Stimulated activated CD8-positive, alpha-beta memory T cell treated with anti-CD3 and anti-CD28 coated beads, Interleukin-7, amount 100 ng/mL, for 1 hour (primary cell): ENCODE measurements at places on chromosomes 11 and 22.

DNA sequence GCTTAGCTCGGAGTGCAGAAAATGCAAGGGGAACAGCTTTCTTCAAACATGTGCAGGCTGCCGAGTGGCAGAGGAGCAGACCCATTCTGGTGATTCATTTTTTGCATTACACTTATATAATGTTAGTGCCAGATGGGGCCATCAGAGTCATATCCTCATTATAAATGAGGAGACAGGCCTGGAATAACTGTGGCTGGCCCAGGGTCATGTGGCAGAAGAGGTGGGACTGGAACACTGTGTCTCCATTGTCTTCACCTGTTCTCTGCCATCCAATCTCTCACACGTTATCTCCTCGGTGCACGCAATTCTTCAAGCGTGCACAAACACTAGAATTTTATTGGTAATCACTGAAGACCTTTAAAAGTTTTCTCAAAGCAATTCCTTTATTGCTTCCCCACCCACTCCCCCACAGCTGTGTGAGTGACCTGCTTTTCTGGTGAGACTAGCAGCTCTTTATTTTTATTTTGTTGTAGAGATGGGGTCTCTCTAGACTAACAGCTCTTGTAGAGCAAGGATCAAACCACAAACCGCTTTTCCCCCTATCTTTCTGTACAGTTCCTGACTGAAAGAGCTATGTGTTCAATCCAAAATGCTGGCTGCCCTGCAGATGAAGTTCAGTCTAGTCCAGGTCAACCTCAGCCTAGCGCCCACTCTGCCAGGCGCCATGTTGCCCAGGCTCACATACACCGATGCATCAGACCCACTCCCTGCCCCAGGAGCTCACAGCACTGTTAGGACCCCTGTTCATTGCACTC is 75.3 kb downstream of the ST3GAL4 start:
- no peak for DNase-seq

DNA sequence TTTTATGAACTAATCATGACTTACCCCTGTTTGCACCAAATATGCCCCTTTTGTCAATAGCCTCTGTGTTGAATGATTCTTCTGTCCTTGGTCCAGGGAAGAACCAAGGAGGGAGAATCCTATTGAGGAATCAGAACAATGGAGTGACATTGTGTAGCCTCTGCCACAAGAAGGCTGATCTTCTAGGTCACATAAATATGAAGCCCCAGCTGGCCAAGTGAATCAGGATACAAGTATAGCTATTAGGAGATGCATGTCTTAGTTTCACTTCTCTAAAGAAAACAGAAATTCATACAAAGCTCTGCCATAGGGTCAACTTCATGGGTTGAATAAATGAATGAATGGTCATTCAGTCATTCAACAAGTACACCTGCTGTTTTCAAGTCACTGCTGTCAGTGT is 118.2 kb upstream of the BLID start:
- DNase-seq: no peak

- no peak for DNase-seq
These were observed 38.3 kb upstream of the TFIP11 start for GRCh38 chr22:26550498-26551033.

GRCh38 chr11:120586728-120587127 is 75.2 kb downstream of the GRIK4 start:
- DNase-seq: no peak

GRCh38 chr22:44938886-44939285 is 70.9 kb downstream of the PHF21B start:
- DNase-seq: no peak

DNA sequence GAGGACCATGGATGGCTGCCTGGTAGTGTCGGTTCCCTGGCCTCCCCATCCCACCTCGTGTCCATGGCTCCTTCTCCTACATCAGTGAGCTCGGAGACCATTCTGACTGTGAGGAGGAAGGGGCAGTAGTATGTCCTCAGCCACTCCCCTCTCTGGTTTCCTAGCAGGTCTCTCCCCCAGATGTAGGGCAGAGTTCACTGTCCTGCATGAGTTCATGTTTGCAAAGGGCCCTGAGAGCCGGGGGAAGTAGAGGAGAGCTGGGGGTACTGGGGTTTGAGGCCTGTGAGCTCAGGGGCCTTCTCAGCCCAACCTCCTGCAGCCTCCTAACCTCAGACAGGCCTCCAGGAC is 18.4 kb upstream of the ST3GAL4 start:
- DNase-seq: no peak

- DNase-seq: no peak
These were observed 44.2 kb upstream of the WEE1 start for GRCh38 chr11:9529334-9529650.

- peak; percentile 53 for DNase-seq
These were observed 35.0 kb downstream of the TPBGL start for GRCh38 chr11:75275581-75275980.

GRCh38 chr11:109076870-109077269 is 345.1 kb upstream of the C11orf87 start:
- no peak for DNase-seq

- no peak for DNase-seq
These were observed 36.0 kb downstream of the ZBTB44 start for GRCh38 chr11:130278745-130279144.

DNA sequence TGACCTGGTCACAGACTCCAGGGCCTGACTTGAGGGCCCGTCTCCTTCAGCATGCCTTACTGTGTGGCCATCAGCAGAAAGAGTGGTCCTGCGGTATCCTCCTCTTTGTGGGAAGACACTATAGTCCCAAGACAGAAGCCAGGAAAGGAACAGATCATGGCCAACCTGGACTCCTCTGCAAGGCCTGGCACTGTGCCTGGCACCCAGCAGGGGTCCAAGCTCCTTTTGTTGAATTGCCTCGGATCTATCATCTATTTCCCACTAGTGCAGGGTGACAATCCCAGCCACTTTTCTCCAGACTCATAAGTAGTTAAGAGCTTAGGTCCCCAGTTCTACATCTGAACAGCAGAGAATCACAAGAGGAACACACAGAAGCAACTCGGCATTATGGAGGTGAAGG is 27.0 kb downstream of the DSCAML1 start:
- no peak for DNase-seq

DNA sequence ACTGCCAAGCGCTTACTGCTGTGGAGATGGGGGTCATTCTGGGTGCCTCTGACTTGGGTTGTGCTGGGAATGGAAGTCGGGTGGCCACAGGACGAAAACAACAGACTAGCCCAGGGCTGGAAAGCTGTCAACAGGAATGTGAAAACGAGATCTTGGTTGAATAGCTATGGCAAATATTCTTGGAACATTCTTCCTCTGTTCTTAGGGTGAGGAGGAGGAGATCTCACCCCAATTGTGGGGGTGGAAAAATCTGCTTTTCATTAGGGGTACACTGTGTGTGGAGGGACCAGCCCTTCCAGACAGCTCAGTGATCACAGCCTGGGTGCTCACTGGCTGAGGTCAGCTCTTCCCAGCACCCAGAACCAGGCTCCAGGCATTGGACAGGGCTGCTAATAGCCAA is 52.0 kb upstream of the PRSS23 start:
- DNase-seq: no peak

GRCh38 chr11:123700772-123701171 is 40.7 kb downstream of the ZNF202 start:
- DNase-seq: no peak

DNA sequence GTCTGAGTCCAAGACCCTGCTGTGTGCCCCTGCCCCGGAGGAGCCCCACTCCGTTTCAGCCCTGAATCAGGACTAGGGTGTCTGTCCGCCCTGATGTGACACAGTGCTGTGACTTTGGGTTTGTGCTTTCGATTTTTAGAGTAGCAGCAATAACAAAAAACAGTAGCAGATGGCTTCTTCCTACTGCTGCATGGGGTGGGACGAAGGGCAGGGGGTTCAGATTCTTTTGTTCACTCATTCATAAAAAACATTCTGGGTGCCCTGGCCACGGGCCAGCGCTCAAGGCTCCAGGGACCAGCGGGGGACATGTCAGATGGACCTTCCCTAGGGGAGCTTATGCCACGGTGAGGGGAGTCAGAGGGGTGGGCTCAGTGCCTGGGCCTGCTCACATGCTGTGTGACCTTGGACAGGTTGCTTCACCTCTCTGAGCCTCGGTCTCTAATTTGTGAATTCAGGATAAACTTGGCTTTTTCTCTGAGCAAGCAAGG is 24.6 kb upstream of the PRR5 start:
- DNase-seq: no peak

DNA sequence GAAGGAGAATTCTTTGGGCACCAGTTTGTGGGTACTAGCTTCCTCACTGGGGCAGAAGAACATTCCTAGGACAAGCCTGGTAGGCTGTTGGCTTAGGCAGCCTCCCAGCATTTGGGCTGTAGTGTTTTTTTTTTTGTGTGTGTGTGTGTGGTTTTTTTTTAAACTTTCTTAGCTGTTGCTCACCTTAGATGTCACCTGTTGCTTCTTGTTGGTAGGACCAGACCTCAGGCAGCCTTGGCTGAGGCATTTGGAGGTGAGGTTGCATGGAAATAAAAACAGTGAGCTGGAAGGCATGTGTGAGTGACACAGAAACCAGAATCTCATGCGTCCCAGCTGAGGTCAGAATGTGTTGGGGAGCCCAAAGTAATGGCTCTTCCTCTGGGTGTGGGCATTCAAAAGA is 21.3 kb downstream of the AMPD3 start:
- DNase-seq: no peak

DNA sequence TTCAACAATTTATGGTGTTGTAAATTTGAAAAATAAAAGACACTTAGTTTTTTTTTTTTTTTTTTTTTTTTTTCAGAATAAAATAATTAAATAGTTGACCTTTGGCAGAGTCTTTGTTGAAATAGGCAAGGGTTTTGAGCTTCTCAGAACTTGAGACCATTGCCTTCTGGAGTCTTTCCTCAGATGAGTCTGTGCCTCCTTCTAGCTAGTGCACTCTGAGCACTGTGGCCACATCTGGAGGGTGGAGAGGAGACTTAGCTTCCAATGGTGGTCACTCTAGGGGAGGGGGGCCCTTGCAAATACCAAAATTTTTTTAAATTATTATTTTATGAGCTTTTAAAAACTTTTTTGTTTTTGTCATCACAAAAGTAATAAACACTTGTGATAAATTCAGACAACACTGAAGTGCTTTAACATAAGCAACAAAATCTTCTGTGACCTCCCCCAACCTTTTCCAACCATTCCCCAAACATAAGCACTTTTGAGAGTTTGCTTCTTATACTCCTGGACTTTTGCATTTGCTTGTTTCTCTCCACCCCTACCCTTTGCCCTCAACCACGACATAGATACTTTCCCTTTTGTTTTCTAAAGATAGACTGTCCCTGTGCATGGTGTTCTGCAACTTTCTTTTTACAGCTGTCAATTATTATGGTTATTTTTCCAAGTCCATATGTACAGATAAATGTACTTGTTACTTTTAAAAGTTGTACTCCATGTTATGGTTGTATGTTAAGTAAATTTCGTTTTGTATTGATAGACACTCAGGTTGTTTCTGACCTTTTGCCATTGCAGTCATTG is 41.1 kb downstream of the BMAL1 start:
- DNase-seq: no peak

DNA sequence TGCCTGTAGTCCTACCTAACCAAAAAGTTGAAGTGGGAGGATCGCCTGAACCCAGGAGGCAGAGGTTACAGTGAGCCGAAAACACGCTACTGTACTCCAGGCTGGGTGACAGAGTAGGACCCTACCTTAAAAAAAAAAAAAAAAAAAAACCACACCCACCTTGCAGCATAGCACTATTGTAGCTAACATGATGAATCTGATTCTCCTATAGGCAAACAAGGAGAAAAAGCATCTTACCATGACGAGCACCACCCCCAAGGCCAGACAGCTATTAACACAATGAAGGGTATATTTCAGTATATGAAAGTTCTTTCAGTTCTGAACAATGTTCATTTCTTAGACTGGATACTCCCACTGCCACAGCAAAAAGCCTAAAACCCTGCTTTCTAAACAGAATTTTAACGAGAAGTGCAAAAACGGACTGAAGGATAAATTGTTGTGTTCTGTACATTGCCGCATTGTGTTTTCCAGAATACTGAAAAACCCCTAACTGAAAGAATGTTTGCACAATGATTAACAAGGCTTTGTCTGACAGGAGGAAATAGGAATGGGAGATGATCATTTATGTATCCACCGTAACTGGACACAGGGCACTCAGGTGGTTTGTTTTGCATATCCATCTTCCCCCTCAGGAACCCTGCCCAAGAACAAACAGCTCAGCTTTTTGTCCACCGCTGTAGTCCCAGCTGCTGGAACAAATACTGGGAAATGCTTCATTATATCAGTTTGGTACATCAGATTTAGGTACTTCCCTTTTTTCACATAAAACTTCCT is 8.9 kb downstream of the PISD start:
- DNase-seq: no peak

DNA sequence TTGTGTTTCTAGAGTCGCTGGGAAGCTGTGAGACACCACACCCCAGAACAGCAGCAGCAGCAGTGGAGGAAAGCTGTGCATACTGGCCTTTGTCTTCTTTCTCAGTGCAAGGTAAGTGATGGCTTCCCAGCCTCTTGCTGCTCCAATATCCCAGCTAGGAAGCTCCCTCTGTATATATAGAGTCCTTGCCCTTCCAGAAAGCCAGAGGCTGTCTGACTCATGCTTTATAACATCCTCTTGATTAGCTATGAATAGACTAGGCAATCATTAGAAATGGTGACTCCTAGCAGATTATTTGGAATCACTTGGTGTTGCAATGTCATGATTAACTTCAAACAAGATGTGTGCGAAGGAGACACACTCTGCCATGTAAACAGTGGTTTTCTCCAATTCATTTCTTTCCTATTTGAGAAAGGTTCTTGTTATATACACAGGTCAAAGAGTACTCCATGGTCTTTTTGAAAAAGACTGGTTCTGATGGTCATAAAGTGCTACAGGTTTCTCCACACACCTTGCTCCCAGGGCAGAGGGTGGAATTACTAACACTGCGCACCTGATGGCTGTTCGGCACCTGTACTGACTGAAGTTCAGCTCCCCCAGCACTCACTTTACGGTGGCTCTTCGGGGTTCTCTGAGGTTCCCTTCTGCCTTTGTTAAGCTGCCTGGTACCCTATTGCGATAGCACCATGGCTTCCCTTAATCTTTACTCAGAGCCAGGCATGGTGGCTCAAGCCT is at the start of gene MMP1:
Gene MMP1, minus strand, starts transcription at position 149 of the 735 bp plus-strand sequence. Its CDS starts 68 bp downstream, at position 81.
- DNase-seq: no peak

DNA sequence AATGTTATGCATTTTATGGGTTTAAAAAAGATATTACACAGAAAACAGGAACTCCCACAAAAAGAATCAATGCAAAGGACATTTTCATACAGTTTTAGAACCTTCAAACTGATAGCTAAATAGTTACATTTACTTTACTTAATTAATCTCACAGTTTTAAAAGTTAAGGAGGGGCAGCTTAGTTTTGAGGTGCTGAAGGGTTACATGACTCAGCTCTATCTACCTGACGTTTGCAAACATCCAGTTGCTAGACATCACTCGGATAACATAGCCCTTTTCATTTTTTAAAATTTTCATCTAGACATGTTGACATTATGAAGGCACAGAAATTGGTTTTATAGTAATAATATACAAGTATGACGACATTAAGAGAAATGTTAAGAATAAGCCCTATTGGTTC is 53.7 kb upstream of the HSD17B12 start:
- no peak for DNase-seq

DNA sequence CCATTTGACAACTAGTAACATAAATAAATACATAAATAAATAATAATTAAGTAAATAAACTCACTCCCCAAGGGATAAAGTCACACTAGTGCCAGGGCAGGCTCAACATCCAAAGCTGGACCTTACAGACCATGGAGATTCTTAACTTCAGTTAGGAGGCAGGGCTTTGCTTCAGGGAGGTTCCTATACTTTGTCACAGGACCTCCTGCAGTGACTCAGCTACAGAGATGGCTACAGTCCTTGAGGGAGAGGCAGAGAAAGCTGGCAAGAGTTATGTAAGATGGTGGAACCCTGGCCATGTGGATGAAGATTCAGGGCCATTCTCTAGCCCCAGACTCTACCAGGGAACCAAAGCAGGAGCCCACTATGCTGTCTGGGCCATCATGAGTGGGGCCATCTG is 74.1 kb upstream of the CADM1 start:
- DNase-seq: no peak
